ENCODE measurements at places on chromosomes 6 and 20.
A peak's percentile ranks its signal among the peaks of the same experiment; 100 is the strongest.

DNA sequence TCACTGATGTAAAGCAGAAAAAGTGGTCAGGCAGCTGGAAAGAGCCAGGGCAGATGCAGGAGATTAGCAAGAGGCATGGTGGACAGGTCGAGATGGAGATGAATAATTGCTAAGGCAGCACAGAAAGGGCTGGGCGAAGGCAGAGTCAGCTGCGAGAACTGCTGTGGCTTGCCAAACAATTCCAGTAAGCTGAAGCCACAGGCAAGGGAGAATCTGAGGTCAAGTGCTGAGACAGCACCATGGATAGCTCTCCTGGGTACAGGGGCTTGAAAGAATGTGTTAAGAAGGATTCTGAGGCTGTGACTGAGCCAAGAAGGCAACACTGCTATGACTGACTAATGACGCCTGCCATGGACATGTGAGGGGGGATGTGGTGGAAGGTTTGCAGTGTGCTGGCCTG, 220.8 kb upstream of the FOXA2 start:
- DNase-seq = peak; percentile 36

- no peak for DNase-seq
These were observed 15.3 kb downstream of the TJAP1 start for GRCh38 chr6:43492673-43493072.

DNA sequence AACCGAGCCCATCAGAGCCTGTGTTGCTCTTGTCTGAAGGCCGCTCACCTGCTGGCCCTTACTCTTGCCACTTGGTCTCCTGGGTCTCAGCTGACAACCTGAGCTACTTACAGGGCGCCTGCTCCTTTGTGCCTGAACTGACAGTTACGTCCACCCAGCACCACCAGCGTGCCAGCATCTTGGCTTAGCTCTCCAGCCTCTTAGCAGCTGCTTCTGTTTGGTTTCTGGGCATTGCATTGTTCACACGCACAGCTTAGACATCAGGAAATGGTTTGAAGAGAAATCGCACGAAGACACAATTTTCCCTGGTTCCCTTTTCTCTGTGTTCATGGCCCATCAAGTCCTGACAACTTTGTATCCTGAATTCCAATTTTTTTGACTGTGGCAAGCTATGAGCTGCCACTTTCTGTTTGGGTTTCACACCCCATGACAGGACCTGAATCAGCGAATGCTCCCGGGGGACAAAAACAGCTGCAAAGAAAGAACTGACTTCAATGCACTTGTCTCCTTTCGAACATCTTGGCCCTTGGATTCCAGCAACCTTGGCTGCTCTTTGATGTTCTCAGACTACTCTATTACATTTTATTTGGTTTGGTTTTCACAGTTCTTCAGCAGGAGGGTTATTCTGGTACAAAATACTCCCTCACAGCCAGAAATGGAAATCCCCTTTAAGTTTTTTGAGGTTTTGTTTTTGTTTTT, 45.2 kb upstream of the LY86 start:
- no peak for DNase-seq

- DNase-seq = no peak
These were observed 101.9 kb downstream of the GPR63 start for GRCh38 chr6:96735332-96735731.

DNA sequence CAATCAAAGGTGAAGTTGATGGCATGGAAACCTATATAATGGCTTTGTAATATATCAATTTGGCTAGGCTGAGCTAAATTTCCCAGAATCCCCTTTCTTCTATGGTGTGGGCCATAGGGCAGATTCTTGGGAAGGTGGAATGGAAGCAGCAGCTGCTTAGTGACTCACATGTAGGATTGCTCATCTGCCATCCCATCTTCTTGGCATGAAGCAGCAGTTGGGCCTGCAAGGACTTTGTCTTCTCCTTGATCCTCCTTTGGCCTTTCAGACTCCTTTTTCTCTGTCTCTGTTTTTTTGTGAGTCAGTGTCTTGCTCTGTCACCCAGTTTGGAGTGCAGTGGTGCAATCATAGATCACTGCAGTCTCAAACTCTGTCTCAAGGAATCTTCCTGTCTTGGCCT, 52.6 kb upstream of the CEP162 start:
- DNase-seq = no peak

DNA sequence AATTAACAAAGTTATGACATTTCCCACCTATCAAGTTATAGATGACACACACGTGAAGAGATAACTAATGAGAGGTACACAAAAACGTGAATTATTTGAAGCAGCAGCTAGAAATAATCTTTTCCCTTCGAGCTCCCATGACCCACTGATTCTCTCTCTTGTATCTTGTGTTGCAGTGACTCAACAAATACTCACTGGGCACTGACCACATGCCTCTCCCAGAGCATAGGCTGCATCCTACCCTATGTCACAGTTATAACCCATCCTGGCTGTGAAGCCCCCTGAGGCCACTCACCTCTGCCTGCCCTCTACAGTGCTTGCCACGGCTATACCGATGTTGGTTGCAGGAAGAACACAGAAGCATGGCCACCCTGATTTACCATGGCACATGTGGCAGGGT, 91.8 kb downstream of the INSM1 start:
- DNase-seq = no peak

DNA sequence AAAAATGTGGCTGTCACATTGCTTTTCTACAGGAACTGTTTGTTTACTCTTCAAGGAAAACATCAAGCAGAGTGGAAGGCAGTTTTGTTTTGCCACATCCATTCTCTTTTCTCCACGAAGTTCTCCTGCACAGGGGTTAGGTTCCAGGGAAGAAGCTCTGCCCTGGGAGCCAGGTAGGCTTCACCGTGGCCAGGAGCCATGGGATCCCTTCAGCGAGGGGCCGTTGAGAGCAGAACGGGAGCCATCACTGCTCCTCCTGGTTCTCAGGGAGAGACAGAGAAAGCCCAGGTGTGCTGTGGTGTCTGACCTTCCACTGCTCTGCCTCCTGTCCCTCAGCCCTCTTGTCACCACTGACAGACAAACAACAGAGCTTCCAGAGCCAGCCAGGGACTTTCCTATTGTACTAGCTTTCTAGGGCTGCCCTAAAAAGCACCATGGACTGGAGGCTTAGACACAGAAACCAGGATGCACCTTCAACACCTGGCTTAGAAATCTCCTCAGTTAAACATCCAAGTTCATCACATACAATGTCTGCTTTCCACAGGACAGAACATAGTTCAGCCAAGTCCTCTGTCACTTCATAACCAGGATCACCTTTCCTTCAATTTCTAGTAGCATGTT, 75.6 kb upstream of the SLC22A23 start:
- no peak for DNase-seq
